Activated naive CD8-positive, alpha-beta T cell treated with anti-CD3 and anti-CD28 coated beads for 36 hours (primary cell): ENCODE measurements at places on chromosomes 1 and 21.

- DNase-seq: no peak
Observed at GRCh38 chr1:166924823-166925541, 48.9 kb upstream of the TADA1 start.

DNA sequence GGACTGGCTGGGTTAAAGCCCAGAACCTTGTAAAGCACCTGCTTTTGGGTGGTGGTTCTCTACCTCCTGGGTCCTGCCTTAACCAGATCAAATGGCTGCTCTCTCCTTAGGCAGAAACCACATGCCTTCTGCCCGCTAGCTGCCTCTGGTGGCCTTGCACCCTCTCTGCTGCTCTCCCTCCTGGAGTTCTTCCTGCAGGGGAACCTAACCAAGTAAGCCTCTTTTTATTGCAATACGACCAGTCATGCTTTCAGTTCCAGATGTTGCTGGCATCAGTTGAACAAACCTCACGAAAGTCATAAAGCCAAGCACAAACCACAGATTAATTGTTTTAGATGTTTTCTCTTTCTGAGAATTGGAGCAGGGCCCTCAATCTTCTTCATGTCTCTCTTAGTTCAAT, 118.9 kb downstream of the GDAP2 start:
- no peak for DNase-seq

DNA sequence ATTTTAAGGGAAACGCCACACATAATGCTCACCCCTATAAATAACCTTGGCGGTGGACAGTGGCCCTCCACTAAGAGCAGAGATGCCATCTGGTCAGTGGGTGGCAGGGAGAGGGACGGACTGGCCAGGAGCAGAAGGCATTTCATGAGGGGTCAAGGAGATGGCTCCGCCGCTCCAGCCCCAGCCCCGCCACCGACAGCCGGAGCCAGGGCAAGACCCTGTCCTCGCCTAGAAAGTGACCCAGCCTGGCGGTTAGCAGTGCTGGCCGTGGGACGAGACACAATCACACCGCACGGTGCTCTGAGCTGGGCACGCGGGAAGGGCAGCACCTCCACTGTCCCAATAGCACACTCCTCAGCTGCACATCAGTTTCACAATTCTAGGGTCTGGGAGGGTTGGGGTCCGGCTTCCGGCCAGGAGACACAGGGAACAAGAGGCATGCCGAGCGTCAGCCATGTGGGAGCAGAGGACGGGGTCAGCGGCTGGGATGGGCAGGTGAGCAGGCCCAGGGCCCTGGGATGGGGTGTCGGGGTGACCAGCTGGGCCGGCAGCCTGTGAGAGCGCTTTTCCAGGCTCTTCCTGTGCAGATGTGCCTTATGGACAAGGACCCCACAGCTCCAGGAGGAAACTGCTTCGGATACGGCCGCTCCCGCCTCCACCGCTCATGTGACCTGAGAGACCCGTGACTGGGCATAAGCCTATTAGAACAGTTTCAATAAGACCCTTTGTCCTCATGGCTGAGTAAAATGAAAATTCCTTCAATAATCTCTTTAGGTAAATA, 5.7 kb downstream of the SLC19A1 start:
- DNase-seq: no peak

GRCh38 chr1:46718340-46718726, 581 bp downstream of the EFCAB14 start:
- DNase-seq: no peak

GRCh38 chr1:176885341-176885740, 279.2 kb downstream of the ASTN1 start:
- DNase-seq: no peak

DNA sequence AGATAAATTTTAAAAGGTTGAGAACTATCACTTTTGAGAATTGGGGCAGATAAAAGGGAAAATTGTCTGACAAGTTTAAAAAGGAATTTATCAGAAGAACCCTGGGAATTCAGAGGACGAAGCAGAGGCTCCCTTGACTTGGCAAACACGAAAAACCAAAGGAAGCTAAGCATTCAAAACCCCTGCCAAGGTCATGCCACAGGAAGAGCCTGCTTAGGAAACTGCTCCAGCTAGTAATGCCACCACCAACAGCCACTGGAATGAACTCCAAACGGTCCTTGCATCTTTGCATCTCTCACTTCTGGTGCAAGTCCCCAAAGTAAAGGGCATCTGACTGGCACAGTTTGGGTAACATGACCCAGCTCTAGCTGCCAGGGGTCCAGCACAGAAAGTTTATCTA, 7.2 kb downstream of the GPBP1L1 start:
- no peak for DNase-seq
